ENCODE measurements at places on chromosomes 3 and 15. TPM values are rescaled to one million over a fixed set of nuclear protein-coding genes. Genes with fewer than 3 reads are reported as not detected.

DNA sequence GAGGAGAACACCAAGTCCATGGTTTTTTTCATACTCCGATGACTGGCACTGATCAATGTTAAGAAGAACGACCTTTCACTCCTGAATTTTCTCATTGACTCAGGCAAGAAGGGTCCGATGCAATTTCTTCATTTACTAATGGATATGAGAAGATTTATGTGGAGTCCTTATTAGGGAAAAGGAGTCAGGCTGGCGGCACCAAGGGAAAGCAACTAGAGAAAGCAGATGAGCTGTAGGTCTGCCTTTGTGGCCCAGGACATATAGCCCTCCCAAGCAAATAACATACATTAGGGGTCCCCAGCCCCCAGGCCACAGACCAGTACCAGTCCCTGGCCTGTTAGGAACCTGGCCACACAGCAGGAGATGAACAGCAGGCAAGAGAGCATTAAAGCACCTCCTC, 206.8 kb downstream of the KBTBD8 start:
- DNase-seq, result no peak

Gene MST1
- 2.3 TPM for total RNA-seq

Gene PSTPIP1
- total RNA-seq, result 0.51 TPM

GRCh38 chr3:161403251-161403650, 31.9 kb upstream of the SPTSSB start:
- DNase-seq, result no peak

DNA sequence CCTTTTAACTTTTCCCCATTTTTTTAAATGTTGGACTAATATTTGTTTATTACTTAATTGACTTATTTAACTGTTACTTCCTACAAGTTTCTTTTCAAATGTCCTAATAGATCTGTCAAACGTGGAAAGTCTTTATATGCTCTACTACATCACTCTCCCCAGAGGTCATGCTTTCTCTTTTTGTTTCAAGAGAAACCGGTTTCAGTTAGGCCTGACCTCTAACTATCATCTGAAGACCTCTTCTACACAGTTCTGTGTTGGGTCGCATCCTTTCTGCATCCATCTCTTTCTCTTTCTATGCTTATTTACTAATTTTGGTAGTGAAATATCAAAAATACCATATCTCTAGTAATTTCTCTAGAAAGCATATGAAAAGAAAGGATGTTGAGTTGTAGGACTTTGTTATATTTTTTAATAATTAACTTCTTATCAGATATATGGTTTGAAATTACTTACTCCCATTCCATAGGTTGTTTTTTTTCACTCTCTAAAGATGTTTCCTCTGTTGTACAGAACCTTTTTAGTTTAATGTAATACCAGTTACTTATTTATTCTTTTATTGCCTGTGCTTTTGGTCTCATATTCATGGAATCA, 781.2 kb upstream of the ARPP21 start:
- DNase-seq, result no peak

DNA sequence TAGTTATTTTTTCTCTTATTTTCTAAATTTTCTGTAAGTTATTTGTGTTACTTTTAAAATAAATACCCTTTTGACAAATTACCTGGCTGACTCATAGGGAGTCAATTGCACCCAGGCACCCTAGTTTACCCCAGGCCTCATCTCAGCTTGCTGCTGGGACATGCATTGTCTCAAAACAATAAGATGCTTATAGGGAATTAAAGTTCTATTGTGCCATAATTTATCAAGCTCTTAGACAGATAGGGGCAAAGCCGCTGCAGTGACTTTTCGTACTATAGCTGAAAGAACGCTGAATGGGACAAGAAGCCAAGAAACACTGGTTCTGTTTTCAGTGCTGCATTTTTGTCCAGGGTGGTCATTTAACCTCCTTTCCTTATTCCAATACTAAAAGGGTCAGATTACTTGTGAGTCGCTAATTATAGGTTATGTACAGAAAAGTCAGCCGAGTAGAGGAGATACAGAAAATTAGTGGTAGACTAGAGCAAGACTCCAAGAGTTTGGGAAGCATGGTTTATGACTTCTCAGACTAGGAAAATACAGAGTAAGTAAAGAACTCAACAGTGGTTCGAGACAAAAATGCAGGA, 50.3 kb downstream of the EXD1 start:
- no peak for DNase-seq

Measured in dermis blood vessel endothelial cell (primary cell).